ENCODE measurements at places on chromosomes 6 and 20. TPM values are rescaled to one million over a fixed set of nuclear protein-coding genes. Genes with fewer than 3 reads are reported as not detected.

GRCh38 chr6:35036059-35036827, 104.9 kb downstream of the TCP11 start:
- DNase-seq = no peak

BRPF3 gene
- total RNA-seq = 20.4 TPM

- DNase-seq = no peak
Measured at GRCh38 chr20:18197382-18198070, 59.9 kb downstream of the KAT14 start.

GRCh38 chr20:57826666-57827287, 117.0 kb upstream of the PMEPA1 start:
- no peak for DNase-seq

RNF39 gene
- not detected for total RNA-seq

PTCHD4 gene
- not detected for total RNA-seq

DNA sequence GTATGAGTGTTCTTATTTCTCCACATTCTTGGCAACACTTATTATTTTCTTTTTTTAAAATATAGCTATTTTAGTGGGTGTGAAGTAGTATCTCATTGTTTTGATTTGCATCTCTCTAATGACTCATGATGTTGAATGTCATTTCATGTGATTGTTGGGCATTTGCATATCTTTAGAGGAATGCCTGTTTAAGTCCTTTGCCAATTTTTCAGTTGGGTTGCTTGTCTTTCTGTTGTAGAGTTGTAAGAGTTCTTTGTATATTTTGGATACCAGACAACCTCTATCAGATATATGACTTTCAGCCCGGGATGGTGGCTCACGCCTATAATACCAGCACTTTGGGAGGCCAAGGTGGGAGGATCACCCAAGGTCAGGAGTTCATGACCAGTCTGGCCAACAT, 5.1 kb upstream of the POPDC3 start:
- no peak for DNase-seq

DNA sequence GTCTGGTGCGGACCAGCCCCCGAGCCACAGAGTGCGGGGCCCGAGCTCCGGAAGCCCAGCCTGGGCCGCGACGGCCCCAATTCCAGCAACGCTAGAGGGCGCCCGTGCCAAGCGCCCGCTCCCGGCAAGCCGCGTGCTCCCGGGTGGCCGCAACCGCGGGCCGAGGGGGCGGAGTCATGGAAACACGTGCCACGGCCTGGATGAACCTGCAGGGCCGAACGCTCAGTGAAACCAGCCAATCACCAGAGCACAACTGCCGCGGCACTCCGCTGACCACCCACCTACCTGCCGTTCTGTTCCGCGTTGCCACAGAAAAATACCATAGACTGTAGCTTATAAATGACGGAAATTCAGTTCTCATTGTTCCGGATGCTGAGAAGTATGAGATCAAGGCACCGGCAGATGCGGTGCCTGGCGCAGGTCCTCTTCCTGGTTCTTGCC, 85.7 kb upstream of the FOXC1 start:
- peak; percentile 79 for DNase-seq

BTN1A1 gene
- not detected for total RNA-seq

DLK2 gene
- total RNA-seq = not detected

CRISP3 gene
- total RNA-seq = not detected

- DNase-seq = no peak
Measured at GRCh38 chr6:127972815-127973214, 72.0 kb upstream of the THEMIS start.

DNA sequence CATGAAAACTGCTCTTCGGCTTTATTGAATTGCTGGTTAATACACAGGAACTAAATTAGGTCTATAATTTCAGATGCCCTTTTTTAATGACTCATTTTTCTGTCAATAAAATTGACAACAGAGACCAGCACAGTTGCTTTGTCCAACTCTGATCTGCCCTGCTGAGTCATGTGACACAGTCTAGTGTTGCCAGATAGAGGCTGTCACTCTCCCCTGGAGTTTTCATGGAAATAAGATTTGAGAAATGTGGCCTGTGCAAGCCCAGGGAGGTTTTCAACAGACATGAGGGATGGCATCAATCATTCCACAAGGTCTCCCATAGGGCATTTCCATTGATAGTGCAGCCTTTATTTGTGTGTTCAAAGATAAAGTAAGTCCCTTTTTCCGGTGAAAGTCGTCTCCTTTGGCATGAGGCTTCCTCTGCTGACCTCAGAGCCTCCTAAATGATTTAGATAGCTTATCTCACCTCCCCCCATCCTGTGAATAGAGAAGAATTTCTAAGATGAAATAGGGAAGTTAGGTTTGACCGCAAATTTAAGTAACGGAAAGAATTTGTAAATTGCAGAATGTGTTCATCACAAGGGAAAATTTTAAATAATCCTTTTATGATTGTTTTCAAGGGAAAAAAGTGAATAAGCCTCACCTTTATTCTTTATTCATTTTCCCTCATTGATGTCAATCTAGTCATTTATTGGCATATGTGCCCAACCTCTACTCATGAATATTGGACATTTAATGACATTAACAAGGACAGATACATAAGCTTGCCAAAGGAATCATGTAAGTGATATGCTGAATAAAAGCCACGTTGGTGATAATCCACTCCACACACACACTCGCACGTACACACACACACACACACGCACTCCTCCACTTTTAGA, 277.7 kb downstream of the ADGB start:
- no peak for DNase-seq

DNA sequence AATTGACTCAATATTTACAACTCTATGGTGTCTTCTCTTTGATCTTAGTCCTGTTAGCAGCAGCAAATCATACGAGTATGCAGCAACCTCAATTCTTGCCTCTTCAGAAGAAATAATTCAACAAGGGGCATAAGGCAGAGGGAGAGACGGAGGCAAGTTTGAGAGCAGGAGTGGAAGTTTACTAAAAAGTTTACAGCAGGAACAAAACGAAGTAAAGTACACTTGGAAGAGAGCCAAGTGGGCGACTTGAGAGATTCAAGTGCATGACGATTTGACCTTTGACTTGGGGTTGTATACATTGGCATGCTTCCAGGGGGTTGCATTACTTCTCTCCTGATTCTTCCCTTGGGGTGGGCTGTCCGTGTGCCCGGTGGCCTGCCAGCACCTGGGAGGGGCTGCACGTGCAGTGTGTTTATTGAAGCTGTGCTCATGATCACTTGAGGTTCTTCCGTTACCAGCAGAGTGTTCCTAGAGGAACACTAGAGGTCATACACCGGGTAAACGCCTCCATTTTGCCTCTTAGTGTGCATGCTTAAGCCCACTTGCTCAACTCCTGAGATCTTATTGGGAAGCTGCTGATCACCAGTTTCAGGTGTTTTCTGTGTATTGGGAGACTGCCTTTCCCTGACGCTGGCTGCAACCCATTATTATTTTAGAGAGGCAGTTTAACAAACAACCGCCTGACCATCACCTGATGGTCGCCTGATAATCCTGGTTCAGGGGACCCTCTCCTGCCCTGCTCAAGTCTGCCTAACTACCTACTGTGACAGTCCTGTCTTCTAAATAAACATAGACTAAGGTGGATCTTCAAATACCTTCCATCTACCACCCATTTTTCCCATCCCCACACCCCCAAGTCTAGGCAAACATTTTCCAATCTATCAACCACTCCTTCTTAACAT, 172.4 kb upstream of the MYLIP start:
- DNase-seq = no peak

HNF4A gene
- not detected for total RNA-seq

GRCh38 chr6:84763003-84763885, 1.2 kb downstream of the TBX18 start:
- DNase-seq = peak; percentile 73

GRCh38 chr6:20686142-20686541, 151.9 kb downstream of the CDKAL1 start:
- no peak for DNase-seq

GRCh38 chr20:39010496-39010895, 48.4 kb downstream of the DHX35 start:
- DNase-seq = no peak

- no peak for DNase-seq
Measured at GRCh38 chr6:80667006-80667405, 560.5 kb downstream of the BCKDHB start.

RRAGD gene
- total RNA-seq = 105 TPM

KCNK17 gene
- total RNA-seq = not detected

DNA sequence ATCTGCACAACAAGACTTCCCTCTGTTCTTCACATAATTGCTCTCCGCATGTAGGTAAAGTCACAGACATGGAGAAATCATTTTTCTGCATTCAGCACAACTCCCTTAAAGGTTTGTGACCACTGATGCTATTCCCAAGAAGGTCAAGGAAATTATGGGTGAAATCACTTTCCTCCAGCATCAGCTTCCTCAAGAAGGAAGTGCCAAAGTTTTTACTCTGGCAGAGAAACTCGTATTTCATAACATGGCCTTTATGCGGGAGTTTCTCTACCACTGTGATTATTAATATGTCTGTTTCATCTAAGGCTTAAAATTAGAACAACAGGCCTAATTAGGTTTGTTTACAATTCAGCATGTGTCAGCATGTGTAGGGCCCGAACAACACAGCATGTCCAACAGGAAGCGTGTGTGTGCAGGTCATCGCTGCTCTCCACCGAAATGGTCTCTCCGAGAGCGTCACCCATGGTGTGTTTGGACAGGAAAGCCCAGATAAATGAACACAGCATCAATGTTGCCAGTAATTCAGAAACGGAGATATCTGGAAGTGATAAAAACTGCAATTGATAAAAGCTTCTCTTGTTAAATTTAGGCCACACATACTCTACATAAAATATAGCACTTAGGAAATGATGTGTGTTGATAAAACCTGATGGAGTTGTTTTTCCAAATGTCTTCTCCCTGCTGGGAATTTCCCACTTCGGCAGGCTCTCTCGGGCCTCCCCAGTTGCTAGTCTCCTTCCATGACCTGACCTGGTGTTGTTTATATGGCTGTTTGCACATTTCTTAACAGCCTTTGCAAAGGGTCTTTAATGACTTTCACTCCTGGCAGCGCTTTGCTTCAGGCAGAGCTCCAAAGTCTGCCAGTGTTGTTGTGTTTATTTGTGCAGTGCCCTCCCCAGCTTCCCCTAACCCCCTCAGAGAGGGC, 265.1 kb upstream of the CEP162 start:
- DNase-seq = no peak

DNA sequence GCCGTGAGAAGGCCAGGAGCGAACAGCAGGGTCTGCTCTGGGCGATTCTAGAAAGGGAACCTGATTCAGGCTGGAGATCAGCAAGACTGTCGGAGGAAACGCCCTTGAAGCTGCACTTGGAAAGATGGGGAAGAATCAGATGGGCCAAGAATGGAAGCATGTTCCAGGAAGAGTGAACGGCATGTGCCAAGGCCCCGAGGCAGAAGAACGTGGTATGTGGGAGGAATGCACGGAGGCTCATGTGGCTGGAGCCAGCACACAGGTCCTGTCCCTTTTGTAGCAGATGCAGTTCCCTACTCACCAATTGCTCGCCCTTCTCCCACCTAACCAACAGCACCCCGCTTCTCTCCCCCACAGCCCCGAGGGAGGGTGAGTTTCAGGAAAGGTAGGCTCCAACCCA, 180.6 kb downstream of the TFAP2C start:
- DNase-seq = no peak

- no peak for DNase-seq
Measured at GRCh38 chr20:52481443-52481842, 289.9 kb upstream of the ZFP64 start.

DNA sequence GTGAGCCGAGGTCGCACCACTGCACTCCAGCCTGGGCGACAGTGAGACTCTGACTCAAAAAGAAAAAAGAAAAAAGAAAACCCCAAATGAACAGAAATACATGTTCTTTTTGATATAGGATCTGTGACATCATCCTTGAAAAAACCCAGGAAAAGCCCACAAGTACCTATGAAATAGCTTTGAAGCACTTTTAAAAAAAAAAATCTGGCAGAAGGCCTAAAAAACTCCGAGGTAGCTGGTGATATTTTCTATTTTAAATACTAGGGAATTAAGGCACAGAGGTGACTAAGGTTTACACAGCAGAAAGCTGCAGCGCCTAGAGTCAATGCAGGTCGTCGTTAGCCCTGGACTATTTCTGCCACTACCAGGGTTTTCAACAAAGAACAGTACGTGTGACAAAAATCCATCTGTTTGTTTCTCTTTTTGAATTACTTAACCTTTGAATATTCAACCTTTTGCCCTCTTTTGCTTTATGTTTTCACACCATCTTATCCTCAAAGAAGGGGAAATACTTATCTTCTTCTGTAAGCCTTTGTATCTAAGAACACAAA, 39.4 kb upstream of the EEF1A1 start:
- no peak for DNase-seq

DNA sequence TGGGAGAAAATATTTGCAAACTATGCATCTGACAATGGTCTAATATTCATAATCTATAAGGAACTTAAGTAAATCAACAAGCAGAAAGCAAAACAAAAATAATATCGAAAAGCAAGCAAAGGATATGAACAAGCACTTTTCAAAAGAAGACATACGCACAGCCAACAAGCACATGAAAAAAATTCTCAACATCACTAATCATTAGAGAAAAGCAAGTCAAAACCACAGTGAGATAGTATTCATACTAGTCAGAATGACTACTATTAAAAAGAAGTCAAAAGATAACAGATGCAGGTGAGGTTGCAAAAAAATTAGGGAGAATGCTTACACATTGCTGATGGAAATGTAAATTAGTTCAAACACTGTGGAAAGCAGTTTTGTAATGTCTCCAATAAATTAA, 410.2 kb downstream of the MMUT start:
- no peak for DNase-seq

GRCh38 chr6:11093376-11093625, 333 bp upstream of the SMIM13 start:
- no peak for DNase-seq

FABP7 gene
- 7.3 TPM for total RNA-seq

Measured in psoas muscle (tissue), 8 donors.